ENCODE measurements at places on chromosomes 6 and 20. TPM values are rescaled to one million over a fixed set of nuclear protein-coding genes. Genes with fewer than 3 reads are reported as not detected.

The TFAP2C gene
- total RNA-seq: not detected

The TP53TG5 gene
- total RNA-seq: not detected

- DNase-seq: no peak
Observed at GRCh38 chr6:138203315-138203714, 15.0 kb downstream of the PBOV1 start.

DNA sequence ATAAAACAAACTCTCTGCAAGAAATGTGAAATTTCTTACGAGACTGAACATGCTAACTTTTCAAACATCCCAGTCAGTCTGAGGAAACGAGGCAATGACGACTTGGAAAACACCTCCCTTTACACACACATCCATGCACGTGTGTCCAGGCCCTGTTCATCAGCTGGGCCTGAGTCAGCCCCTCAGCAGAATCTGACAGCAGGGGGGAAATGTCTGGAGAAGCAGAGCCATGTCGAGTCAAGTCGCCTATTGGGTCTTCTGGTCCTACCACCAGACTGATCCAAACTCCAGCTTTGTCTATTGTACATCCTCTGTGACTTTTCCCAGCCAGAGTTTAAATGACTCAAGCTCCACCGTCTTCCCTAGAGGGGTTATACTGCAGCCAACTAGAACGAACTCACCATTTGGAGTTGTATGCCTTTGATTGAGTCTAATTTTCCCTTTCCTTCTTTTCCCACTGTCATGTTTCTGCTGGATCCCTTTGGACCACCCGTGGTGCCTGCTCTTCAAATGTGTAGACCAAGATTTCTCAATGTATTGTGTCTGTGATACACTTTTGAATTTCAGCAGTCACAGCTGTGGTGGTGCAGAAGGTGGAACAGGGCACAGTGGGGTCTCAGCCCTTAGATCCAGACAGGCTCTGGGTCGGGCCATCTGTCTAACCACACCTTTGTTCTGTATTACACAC lies 254.0 kb downstream of the CDC5L start:
- no peak for DNase-seq

The STX11 gene
- 4.8 TPM for total RNA-seq

Measured in LHCN-M2 (cell line).